ENCODE measurements at places on chromosomes 16 and 17. TPM values are rescaled to one million over a fixed set of nuclear protein-coding genes. Genes with fewer than 3 reads are reported as not detected.

DNA sequence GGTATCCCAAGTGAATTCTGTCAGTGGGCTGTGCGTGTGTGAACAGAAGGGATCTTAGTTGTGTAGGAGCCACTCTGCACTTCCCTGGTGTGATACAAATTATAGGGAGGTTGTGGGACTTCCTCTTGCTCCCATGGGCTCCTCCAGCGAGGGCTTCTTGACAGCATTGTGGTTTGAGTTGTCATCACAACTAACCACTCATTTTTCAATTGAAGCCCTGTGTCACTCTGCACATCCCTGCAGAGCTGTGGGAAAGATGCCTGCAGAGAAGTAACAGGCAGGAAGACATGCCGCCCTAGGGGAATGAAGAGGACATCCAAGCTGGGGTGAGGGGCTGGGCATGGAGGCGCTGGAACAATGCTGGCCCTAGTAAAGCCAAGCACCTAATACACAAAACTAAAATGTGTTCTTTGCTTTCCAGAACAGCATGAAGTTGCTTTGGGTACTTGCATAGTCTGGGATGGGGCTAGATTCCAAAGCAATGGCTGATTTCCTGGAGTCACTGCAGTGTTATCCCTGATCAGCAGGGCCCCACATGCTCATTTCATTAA, 692.5 kb downstream of the TOX3 start:
- no peak for DNase-seq

DNA sequence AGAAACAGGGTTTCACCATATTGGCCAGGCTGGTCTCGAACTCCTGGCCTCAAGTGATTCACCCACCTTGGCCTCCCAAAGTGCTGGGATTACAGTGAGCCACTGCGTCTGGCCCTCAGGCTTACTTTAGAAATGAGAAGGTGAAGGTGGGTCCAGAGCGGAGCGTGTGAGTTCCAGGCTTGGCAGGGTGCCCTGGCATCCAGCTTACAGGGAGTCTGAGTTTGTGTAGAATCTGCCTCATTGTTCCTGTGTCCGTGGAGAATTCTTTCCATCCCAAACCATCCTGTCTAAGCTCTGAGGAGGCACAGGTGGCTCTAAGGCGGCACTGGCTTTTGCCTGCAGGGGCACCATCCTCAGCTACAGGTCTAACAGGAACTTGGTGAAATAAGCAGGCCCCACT, 50.6 kb downstream of the RAB11FIP3 start:
- DNase-seq = no peak

GRCh38 chr16:370979-371514, 709 bp upstream of the MRPL28 start:
- DNase-seq = no peak

BRICD5 gene
- total RNA-seq = 7.5 TPM

DNA sequence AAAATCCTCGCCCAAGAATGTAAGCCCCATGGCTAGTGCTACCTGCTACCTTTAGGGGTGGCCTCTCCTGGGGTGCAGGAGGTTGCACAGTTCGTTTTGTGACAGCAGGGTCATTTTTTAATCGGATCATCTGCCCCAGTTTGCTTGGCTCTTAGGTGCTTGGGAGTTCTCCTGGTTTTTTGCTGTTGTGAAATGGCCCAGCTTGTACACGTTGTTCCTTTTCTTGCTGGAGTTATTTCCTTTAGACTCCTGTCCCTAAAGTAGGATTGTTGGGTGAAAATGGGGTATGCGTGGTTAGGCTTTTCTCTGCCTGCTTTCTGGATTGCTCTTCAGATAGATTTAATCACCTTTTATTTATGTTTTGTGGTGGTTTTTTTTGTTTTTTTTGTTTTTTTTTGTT, 25.8 kb downstream of the ABCC1 start:
- no peak for DNase-seq
